ENCODE measurements at places on chromosomes 13 and 19.

- DNase-seq, result no peak
These were observed 19.3 kb downstream of the RNASEH2B start for GRCh38 chr13:50928659-50929462.

DNA sequence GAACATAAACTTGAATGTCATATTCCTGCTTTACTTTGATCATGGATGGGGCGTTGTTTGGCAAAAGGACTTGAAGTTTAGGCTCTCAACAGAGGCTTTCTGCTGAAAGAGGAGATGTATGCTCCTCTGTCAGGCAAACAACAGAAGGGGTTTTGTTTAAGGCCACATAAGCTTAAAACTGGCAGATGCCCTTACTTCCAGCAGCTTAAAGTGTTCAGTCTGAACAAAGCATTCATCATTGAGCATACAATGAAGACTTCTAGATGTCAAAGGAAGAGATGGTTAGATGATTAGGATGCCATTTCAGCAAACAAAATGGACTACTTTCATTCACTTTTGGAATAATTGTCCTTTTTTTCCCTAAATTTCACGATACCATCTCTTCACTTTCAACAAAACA is 484.5 kb downstream of the SLITRK6 start:
- no peak for DNase-seq

- DNase-seq, result no peak
These were observed 863.2 kb downstream of the DIAPH3 start for GRCh38 chr13:59300355-59301173.

GRCh38 chr13:51804295-51805172 is 571 bp upstream of the DHRS12 start:
- no peak for DNase-seq

GRCh38 chr13:85825454-85825853 is 26.2 kb upstream of the SLITRK6 start:
- no peak for DNase-seq

- DNase-seq, result peak; percentile 39
These were observed at the start of gene TTC9B for GRCh38 chr19:40217934-40218890. TSS of gene TTC9B (minus strand) at chr19:40218384. CDS start at chr19:40218381, 3 bp downstream.
